Sigmoid colon (tissue), 7 donors: ENCODE measurements at places on chromosomes 4 and X.

- no peak for DNase-seq
These were observed 15.8 kb upstream of the VEGFD start for GRCh38 chrX:15399962-15400391.

DNA sequence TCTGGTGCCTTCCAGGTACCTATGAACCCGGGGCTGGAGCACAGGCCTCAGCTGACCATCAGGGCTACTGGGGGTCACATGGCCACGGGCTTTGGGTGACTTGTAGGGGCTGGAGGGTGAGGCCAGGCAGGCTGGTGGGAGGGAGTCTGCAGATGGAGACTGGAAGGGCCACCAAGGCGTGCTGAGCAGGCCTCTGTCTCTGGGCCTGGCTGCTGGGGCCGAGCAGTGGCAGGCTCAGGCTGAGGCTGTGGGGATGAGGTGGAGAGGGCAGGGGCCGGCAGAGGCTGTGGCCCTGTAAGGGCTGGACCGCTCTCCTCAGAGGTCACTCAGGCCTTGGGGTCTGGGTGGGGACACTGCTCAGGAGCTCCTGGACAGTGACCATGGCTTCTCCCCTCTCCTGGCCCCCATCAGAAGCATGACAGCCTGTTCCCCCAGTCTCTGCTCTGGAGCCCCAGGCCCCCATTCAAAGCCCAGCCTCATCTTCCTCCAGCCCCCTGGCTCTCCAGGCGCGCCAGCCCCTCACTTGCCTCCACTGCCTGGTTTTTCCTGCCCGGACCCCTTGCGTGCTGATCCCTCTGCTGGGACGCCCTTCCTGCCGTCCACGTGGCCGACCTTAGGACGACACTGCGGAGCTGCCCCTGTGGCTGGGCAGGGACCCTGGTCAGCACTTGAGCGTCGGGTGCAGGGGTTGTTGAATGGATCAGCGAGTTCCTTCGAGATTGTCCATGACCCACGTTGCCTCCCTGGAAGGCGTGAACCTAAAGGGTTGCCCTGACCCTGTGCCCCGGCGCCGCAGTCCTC lies 11.1 kb upstream of the NAT8L start:
- DNase-seq: no peak

DNA sequence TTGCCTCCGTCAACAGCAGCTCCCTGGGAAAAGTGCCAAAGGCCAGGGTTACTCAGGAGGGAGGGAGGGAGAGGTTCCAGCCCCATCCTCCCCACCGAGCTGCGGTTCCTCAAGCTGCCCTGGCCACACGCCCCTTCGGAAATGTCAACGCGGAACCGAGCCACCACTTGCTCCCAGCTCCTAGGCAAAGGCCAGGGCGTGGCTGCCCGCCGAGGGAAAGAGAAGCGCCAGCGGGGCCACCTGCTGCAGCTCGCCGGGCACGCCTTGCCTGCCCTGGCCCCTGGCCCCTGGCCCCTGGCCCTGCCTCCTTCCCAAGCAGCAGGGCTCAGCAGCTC lies 15.3 kb downstream of the SLC6A8 start:
- DNase-seq: peak; percentile 92

DNA sequence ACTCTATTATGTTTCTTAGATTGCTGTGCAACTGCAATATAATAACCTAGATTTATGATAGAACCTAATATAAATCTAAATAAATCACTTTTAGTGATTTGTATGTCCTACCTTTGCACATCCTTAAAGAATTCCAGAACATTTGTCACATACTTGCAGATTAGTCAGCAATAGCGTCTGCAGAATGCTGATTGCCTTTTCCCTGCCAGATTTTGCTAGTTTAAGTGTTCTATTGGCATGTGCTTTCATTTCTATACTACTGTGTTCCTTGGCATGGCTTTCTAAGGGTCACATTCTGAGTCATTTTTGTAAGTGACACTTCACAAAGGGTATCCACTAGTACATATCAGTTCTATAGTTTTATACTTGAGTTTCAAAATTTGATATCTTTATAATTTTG lies 303.1 kb upstream of the GIMD1 start:
- no peak for DNase-seq

- no peak for DNase-seq
These were observed 499 bp upstream of the NFXL1 start for GRCh38 chr4:47914926-47915237.

- no peak for DNase-seq
These were observed 9.4 kb downstream of the LETM1 start for GRCh38 chr4:1846580-1846979.

DNA sequence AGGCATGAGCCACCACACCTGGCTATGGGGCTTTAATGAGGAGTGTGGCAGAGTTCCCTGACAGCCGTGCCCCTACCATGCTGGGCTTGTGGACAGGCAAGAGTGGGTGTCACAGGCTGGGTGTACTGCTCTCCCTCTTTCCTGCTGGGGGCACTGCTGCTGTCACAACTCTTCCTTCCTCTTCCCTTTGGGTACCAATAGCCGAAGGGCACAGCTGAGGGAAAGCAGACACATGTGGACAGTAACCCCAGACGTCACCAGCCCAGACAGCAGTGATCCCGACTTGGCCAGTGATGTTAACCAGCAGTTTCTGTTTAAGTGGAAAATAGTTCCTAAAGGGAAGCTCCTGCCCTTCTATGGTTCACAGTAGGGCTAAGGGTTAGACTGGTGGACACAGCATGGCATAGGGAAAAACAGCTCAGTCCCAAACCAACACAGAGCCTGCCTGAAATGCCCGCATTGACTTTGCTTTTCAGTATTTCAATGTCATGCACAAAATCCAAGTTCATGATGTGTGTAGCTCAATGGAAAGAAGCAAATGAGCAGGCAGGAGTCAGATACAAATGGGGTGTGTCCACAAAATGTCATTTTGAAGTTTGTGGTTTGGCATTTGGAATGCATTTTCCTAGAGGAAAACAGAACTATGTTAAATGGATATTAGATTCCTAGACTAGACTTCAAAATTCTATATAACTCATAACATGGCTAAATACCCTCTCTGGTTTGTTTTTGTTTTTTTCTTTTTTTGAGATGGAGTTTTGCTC lies 24.9 kb upstream of the DDX3X start:
- no peak for DNase-seq

- DNase-seq: no peak
These were observed 36.9 kb upstream of the ADRA2C start for GRCh38 chr4:3729188-3729881.

DNA sequence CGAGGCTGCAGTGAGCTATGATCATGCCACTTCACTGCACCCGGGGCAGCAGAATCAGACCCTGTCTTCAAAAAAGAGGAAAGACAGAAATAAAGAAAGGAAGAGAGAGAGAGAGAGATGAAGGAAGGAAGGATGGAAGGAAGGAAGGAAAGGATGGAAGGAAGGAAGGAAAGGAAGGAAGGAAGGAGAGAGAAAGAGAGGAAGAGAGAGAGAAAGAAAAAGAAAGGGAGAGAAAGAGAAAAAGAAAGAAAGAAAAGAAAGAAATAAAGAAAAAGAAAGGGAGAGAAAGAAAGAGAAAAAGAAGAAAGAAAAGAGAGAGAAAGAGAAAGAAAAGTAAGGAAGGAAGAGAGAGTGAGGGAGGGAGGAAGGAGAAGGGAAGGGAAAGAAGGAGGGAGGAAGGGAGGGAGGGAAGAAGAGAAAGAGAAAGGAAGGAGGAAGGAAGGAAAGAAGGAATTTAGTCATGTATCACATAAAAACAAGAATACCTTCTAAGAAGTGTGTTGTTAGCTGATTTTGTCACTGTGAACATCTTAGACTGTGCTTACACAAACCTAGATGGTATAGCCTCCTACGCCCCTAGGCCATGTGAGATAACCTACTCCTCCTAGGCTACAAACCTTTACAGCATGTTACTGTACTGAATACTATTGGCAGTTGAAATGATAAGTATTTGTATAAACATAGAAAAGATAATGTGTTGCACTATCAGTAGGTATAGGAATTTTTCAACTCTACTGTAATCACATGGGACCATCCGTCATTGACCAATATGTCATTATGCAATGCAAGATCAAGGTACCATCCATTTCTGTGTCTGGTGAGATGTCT lies 17.4 kb upstream of the AFF1 start:
- DNase-seq: no peak

GRCh38 chrX:40573763-40574162 lies 7.0 kb upstream of the ATP6AP2 start:
- no peak for DNase-seq
